ENCODE measurements at places on chromosomes 2 and 18.

- DNase-seq = no peak
Measured at GRCh38 chr2:133377021-133377481, 191.2 kb downstream of the NCKAP5 start.

DNA sequence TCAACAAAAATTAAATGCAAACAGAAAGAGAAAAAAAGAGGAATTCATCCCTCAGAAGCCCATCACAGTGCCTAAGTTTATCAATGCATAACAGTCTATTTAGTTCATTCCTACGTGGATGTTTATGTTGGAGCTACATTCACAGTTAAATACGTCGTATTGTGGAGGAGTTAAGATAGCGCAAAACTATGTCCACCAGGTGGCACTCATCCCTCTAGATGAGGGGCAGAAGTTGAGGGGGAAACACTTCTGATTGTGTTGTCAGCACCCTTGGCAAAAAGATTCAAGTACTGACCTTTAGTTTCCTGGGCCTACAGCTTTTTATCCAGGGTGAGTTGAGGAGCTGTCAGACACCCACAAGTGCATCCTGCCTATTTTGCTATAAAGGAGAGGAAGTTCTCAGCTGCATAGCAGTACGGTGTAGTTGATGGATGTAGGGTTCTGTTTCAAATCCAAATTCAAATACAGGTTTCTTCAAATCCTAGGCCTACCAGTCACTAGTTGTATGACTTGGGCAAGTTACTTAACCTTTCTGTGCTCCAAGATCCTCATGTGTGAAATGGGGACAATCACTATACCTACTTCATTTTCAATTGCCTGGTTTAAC lies 26.8 kb upstream of the MYO1B start:
- no peak for DNase-seq

GRCh38 chr2:111919365-111919764 lies 21.0 kb downstream of the MERTK start:
- no peak for DNase-seq

GRCh38 chr2:20645301-20645701 lies 5.6 kb downstream of the HS1BP3 start:
- DNase-seq = no peak

GRCh38 chr2:46470114-46470628 lies 9.2 kb upstream of the TMEM247 start:
- no peak for DNase-seq

DNA sequence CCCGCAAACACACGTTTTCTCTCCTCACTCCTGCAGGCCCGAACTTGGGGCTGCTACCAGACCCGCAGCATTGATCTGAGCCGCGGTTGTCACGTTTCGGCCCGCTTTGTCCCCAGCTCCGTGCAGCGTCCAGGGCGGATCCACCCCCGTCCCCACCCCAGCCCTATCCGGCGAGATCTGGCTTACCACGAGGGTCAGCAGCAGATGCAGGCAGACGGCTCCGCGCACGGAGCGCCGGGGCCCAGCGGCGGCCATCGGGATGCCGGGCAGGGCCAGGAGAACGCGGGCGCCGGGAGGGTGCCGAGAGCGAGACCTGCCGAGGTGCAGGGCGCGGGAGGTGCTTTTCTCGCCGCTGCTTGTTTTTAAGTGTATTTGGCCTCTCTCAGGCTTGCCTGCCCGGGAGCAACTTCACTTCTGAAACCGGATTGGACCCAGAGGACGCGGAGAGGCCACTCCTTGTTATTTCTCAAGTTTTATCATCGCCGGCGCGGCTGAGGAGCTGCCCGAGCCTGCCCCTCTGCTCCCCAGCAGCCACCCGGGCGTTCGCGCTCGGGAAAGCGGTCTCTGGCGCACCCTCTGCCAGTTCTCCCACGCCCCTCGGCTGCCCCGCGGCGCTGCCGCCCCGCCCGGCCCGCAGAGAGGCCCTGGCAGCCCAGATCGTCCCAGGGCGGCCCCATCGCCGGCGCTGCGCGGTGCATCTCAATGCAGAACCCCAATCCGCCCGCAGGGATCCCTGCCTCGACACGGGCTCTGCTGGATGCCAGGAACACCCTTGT lies at the start of gene DSC3:
TSS of gene DSC3 (minus strand) at position 337 of the 776 bp plus-strand sequence. CDS start at position 255, 82 bp downstream.
- DNase-seq = no peak

- no peak for DNase-seq
Measured at GRCh38 chr2:70468878-70469277, 84.7 kb downstream of the TGFA start.

- no peak for DNase-seq
Measured at GRCh38 chr2:74708883-74709282, 54.8 kb downstream of the SEMA4F start.

- DNase-seq = no peak
Measured at GRCh38 chr18:41096504-41096903, 858.5 kb upstream of the PIK3C3 start.

DNA sequence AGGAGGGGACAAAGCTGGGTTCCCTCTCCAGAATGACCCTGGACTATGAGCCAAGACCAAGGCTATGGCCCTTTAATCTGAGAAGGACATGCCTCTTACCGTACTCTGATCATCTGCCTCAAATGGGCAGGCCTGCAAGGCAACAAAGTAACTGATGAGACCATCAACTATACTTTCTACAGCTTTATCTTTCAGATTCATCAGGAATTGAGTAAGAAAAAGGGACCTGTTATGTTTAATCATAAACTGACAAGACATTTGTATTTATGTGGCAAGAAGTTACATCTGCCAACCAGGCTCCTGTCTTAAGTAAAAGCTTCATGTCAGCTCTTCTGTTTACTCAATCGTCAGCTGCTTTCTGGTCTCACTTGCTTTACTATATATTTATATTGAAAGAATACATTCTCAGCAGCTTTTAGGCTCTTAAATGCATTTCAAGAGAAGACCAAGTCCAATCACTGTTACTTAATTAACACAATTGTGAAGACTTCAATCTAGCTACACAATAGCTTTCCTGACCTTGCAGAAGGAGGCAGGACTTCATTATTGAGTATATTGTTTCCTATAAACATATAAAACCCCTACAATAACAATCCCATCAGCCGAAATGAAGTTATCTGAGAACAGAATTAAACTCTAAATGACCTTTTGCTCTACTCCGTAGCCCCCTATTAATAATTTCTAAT lies 163.8 kb downstream of the ETAA1 start:
- no peak for DNase-seq

- no peak for DNase-seq
Measured at GRCh38 chr2:186570604-186571003, 19.3 kb upstream of the ITGAV start.

- DNase-seq = no peak
Measured at GRCh38 chr2:231634951-231635875, 42.5 kb downstream of the TEX44 start.

- no peak for DNase-seq
Measured at GRCh38 chr2:217430916-217431576, 571.2 kb upstream of the TNP1 start.

DNA sequence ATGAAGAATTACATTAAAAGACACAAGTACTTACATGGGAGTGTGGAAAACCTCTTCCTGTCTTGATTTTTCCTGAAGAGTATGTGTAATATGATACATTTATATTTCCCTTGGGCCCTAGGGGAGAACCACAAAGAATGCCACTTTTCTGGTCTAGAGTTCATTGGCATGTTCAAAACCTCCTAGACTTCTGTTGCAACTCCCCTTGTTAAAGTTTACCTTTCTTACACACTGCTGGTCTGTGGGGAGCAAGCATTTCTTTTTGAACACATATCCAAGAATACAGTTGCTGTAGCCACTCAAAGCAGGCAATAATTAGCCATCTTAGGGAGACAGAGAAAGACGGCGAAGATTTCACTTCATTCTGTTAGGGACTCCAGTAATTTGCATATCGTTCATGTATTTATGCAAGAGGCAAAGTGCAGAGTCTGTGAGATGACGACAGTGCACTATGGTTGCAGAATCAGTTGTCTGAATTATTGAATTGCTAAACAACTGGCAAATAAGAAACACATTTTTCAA lies 103.5 kb downstream of the NOL4 start:
- no peak for DNase-seq

- DNase-seq = no peak
Measured at GRCh38 chr2:229818230-229818629, 103.6 kb downstream of the TRIP12 start.

GRCh38 chr2:160837416-160837815 lies 322.8 kb upstream of the TANK start:
- DNase-seq = no peak

DNA sequence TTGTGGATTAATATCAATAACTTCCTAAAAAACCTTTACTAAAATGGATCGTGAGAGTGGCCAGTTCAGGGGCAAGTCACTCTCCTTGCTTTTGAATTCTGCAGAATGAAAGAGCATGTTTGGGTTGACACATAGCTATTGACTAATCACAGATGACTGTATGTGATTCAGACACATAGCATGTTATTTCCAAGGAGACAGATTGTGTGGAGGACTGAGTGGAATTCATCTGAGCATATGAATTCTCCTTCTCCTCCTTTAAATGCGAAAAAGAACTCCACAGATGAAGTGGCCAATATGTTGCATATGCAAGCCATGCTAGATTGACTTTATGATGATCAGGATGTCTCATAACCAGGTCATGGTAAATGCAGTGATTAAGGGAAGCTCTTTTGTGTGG lies 249.4 kb upstream of the FAM98A start:
- DNase-seq = no peak

GRCh38 chr2:38850045-38850444 lies 25.7 kb downstream of the DHX57 start:
- no peak for DNase-seq

GRCh38 chr18:25244170-25244569 lies 107.8 kb downstream of the ZNF521 start:
- DNase-seq = no peak

DNA sequence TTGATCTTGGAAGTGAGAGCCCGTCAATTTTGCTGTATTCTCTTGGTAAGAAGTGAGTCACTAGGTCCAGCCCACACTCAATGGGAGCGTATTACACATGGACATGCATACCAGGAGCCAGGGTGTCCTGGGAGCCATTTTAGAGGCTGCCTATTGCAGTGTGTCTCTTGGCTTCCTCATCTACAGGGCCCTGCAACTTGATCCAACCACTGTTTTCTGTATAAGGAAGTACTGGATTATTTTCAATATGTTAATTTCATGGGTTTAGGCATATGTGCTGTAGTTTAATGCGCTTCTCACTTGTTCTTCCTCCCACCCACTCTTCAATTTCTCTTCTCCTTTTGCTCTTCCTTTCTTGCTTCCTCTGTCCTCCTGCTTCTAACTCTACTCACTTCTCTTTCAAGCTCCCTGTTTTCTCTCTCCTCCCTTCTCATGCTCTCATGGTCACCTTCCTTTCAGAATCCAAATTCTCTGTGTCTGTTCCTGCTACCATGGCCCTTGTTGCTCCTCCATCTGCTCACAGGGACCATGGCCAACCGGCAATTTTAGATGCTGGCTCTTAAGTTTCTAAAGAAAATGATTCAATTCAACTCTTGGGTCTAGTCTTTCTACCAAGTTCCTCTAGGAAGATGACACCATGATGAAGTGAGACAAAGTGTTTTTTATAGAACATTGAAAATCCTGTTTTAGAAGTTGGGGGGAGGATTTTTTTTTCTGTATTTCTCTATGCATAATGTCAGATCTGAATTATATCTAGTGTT lies 152.0 kb upstream of the ZEB2 start:
- no peak for DNase-seq

GRCh38 chr2:218081063-218081462 lies 12.0 kb downstream of the RUFY4 start:
- no peak for DNase-seq

DNA sequence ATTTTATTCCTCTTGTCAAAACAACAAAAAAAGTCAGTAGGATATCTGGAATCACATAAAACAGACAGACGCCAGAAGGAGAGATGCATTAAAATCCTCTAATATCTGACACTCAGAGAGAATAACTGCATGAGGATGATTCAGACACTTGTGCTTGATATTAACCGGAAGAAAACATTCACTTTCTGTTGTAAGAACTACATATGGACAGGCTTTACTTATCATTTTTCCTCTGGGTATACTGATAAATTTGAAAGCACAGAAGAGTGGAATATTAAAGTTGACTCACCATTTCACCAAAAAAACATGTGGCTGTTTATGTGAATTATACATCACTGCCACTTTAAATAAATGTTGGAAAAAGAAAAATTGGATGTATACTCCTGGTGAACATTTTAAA lies 589.1 kb upstream of the CDH2 start:
- DNase-seq = no peak

DNA sequence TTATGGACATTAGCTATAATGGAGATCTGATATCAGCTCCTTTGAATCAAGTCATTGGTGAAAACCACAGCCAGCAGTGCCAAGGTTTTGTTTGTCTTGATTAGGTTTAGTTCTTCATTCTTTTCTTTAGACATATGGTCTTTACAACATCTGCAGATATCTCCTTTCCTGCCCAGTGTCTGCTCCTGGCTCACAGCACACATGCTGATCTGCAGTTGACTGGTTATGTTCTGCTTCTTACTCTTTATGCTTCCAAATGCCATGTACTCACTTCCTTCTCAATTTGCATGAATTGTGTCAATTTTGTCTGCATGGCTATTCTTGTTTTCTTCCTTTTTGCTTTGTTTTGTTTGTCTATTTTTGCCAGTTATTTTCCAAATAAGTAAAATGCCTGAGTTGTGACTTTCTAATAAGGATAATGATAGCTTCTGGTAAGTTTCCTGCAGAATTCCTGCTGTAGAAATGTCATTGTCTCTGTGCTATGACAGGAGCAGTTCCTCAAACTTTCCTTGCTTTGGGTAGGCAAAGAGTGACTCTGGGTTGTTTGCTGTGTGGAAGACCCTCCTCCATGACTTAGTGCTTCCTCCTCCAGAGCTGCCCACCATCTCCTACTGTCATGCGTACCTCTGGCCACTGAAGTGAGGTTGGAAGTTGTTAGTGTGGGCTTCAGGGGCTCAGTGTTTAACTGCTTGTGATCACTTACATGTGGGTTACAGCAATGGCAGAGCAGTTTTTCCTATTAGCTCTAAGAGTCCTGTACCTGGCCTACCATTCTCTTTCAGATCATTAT lies 8.2 kb downstream of the ARHGAP25 start:
- DNase-seq = no peak

- no peak for DNase-seq
Measured at GRCh38 chr2:18171191-18172139, 293.0 kb downstream of the KCNS3 start.

DNA sequence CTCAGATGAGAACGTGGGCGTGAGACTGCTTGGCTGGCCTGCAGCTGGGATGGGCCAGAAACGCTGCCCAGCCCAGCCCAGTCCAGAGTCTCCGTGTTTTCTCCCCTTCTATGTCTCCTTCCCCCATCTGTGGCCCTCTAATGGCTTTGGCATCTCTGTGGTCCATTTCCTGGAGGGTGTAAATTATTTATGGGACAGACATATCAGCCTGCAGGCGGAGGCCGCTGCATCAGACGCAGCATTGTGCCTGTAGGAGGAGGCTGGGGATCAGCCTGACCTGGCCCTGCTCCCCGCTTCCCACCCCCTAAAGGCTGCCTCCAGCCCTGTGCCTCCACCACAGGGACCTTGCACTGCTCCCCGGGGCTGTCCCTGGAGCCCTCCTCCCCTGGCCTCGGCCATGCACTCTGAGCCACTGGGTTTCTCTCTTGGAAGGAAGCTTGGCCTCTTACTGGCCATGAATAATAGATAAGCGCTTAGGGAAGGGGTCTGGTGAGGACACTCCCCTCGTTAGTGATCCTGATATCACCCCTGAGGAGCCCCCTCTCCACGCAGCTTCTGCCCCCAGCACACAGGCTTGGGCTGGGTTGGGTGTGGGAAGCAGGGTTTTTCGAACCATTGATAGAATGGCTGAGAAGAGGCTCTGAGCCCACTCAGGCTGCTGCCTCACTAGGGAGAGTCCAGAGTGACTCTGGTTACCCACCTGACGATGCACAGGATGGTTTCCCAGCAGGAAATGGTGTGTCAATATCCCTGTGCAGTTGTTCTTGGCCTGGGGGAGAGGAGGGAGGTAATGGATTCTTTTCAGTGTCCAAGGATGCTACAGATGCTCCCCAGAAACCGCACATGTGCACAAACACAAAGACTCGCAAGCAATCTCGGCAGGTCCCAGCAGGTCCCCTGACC lies 185.5 kb downstream of the MYCN start:
- no peak for DNase-seq
